ENCODE measurements at places on chromosomes 5 and 9.

GRCh38 chr5:3007577-3007976 lies 256.1 kb upstream of the IRX2 start:
- DNase-seq = no peak

DNA sequence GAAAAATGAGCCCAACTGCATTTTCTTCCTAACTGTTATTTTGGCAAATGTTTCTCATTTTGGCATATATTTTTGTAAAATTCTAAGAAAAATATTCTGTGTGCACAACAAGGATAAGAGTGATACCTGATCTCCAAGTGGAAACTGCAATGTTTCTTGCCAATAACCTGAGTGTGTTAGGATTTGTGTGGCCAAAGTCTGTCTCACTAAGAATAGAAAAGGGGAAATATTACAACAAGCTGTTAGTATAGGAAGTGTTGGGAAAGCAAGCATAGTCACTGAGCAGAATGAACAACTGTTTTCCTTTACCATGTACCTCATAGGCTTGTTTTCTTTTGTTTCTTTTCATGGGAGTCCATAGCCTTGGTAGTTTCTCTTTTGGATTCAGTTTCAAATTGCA lies 624.2 kb downstream of the MTRR start:
- no peak for DNase-seq

- no peak for DNase-seq
These were observed 72.4 kb downstream of the ZCCHC7 start for GRCh38 chr9:37192803-37193202.

DNA sequence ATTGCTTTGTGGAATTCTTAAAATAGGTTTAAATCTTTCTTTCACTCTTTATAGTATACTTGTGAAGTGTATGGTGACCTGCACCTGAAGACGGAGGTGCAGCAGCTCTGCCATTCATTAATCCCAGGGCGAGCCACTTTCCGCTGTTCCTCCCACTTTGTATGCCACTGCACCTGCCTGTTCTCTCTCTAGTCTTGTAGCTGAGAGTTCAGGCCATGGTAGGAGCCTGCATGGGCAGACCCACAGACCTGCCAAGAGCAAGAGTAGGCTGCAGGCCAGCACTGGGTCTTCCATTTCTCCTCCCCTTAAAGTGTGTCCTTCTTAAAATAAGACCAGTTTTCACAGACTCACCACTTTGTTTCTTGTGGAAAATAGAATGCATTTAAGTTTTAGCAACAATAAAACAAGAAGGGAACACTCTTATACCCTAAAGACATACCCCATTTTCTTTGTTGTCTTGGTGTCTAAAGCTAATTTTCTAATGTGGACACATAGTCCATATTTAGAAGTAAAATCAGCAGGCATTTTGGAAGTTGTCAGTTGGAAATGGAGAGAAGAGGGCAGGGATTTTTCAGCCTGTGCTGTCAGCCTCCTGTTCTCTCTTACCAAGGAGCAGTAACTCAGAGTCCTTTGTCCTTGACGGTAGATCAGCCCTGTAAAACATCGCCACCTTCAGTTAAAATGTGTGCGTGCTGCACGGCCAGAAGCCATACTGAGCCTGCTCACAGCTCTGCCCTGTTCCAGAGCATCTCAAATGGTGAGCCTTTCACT lies 103.2 kb downstream of the SNCAIP start:
- peak; percentile 12 for DNase-seq

GRCh38 chr5:153969563-153969895 lies 69.2 kb downstream of the FAM114A2 start:
- DNase-seq = no peak

DNA sequence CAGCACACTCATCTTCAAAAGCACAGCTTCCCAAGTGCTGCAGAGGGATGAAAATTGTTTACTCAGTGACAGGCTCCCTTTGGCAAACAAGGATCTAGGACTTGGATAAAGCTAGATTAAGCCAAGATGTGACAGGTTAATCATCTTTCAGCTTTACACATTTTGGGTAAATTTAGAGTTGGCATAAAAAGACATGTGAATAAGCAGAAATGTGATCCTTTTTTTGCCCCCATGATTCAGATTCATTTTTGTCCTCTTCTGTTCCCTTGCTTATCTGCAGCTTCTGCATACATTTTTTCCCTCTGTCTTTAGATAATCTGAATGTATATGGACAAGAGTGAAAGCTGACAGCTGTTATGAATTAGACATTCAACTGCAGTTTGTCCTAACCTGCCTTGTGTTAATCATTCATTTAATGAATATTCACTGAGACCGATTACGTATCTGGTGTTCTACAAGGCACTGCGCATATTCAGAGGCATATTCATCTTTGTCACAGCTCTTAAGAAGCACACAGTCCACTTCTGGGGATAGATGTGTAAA lies 19.6 kb downstream of the ADAMTSL1 start:
- DNase-seq = no peak

DNA sequence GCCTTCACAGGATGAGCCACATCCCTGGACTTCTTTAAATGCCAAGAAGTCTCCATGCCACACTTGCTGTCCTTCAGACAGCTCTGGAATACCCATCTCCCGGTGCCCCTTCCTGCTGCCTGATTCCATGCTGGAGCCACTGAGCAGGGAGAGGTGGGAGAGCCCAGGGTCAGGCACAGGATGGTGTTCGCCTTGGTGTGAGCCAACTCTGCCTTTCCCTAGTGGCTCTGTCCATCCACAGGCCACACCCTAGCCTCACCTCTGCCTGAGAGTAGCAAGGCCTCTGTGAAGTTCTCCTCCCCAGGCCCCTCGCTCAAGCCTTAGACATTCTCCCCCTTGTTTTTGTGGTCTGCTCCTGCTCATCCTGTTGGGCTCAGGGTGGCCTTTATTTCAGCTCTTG lies 54.2 kb upstream of the ANGPTL2 start:
- no peak for DNase-seq

GRCh38 chr5:172864747-172865146 lies 30.7 kb downstream of the ERGIC1 start:
- DNase-seq = no peak

Data from activated CD8-positive, alpha-beta T cell treated with anti-CD3 and anti-CD28 coated beads for 36 hours (primary cell).